ENCODE measurements at places on chromosomes 7 and 10.

DNA sequence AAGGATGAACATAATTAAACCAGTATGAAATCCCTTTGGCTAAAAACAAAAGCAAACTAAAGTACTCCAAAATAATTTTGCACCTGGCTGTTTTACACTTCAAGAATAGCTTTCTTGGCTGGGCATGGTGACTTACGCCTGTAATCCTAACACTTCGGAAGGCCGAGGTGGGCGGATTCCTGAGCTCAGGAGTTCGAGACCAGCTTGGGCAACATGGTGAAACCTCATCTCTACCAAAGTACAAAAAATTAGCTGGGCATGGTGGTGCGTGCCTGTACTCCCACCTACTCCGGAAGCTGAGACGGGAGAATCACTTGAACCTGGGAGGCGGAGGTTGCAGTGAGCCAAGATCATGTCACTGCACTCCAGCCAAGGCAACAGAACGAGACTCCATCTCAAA, 92.2 kb upstream of the AMPH start:
- no peak for DNase-seq

- DNase-seq: no peak
Measured at GRCh38 chr7:17030559-17030958, 148.8 kb upstream of the AGR3 start.

GRCh38 chr10:126583552-126584200, 86.8 kb downstream of the C10orf90 start:
- DNase-seq: no peak

DNA sequence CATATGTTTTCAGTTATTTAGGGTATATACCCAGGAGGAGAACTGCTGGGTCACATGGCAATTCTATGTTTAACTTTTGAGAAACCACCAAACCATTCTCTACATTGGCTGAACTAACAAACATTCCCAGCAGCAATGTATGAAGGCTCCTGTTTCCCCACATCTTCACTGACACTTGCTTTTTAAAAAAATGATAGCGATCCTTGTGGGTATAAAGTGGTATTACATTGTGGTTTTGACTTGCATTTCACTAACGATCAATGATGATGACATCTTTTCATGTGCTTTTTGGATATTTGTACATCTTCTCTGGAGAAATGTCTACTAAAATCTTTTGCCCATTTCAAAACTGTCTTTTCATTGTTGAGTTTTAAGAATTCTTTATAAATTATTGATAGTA, 51.2 kb upstream of the ANAPC16 start:
- DNase-seq: no peak

GRCh38 chr10:89575031-89575430, 39.6 kb upstream of the SLC16A12 start:
- DNase-seq: no peak

GRCh38 chr7:44994877-44995554, 5.0 kb upstream of the CCM2 start:
- DNase-seq: no peak

DNA sequence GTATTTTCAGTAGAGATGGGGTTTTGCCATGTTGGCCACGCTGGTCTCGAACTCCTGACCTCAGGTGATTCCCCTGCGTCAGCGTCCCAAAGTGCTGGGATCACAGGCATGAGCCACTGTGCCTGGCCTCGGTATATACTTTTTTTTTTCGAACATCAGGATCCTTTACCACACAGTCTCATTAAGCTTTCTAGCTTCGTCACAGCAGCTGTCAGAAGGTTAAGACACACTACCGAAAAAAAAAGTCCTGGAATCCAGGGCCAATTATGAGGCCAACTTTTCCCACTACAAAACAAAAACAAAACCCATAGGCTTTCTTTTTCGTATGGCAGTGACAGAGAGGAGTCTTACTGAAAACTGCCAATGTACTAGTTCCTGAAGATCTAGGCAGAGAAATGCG, 30.7 kb downstream of the ZC3HC1 start:
- DNase-seq: no peak

- no peak for DNase-seq
Measured at GRCh38 chr7:151721694-151722093, 155.2 kb downstream of the PRKAG2 start.

GRCh38 chr10:22805304-22805703, 90.9 kb upstream of the PIP4K2A start:
- no peak for DNase-seq

DNA sequence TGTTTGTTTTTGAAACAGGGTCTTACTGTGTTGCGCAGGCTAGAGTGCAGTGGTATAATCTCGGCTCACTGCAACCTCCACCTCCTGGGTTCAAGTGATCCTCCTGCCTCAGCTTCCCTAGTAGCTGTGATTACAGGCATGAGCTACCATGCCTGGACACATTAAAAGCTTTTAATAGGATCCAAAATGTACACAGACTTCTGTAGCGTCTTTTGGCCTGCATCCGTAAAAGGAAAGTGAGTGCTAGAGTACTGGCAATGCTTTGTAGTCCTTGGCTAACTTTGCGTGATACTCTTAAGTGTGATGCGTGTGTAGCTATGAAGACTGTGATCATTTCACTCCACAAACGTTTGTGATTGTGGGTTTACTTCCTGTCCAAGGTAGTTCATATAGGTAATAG, 13.3 kb downstream of the ZRANB1 start:
- no peak for DNase-seq

DNA sequence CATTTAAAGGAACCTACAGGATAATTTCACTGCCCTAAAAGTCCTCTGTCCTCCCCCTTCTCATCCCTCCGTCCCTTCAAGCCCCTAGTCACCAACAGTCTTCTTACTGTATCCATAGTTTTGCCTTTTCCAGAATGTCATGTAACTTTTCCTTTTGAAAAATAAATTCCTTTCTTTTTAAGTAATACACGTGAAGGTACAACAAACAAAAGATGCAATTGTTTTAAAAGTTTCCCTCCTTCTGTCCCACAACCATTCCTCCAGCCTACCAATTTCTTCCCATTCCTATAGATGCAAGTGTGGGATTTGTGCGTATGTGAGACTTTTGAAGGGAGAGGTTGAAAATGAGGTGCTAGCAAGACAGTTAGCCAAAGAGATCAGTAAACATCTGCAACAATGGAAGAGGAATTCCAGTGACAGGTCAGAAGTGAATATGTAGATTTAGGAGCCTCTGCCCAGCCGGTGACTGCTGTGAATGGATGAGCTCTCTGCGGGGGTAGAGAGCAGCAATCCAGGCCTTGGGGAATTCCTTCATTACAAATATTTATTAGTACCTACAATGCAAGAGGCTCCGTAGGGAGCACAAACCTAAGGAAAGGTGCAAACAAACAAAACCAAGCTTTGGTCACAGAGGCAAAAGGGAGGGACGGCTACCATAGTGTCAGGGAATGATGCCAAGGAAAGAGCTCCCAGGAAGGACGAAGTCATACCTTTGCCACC, 243.6 kb downstream of the SKIDA1 start:
- peak; percentile 87 for DNase-seq
